ENCODE measurements at places on chromosomes 13 and 19.

GRCh38 chr13:43030548-43030947, 7.2 kb downstream of the DNAJC15 start:
- no peak for DNase-seq

DNA sequence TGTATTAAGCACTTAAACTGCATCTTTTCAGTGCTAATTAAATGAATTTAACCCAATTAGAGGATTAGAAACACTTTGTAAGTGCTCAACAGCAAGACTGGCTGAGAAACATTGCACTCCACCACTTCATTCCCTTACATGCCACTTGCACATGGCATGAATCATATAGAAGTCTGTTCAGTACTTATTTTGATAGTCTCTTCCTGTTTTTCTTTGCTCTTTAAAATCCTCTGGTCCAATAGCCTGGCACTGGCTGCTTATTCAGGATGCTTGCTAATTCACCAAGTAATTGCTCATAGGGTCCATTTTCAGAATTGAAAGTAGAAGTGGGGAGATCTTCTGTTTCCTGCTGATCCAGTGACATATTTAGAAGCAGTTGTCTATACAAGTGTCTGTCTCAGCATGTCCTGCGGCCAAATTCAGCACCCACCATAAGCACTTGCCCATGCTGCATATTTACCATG, 900.1 kb downstream of the PCDH9 start:
- DNase-seq: no peak

DNA sequence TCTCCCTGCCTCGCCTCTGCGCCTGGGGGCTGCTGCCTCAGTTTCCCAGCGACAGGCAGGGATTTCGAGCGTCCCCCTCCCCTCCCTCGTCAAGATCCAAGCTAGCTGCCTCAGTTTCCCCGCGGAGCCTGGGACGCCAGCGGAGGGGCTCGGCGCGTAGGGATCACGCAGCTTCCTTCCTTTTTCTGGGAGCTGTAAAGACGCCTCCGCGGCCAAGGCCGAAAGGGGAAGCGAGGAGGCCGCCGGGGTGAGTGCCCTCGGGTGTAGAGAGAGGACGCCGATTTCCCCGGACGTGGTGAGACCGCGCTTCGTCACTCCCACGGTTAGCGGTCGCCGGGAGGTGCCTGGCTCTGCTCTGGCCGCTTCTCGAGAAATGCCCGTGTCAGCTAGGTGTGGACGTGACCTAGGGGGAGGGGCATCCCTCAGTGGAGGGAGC, 722 bp upstream of the ICAM1 start:
- DNase-seq: peak; percentile 48

DNA sequence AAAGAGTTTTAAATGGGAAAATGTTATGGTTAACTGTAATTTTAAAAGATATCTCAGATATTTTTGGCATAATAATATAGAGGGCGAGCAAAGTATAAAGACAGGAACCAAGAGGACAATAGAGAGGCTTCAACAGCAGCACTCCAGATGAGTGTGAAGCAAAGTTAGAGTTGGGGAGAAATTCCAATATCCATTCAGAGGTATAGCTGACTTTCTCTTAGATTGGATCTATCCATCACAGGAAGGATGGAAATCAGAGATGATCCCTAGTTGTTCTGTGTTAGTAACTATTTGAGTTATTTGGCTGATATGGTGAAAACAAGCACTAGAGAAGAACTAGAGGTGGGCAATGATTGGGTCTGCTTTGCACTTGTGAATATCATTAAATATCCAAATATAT, 786.0 kb upstream of the KLHL1 start:
- DNase-seq: no peak

- DNase-seq: no peak
These were observed 818.7 kb upstream of the PCDH9 start for GRCh38 chr13:68048802-68049359.

DNA sequence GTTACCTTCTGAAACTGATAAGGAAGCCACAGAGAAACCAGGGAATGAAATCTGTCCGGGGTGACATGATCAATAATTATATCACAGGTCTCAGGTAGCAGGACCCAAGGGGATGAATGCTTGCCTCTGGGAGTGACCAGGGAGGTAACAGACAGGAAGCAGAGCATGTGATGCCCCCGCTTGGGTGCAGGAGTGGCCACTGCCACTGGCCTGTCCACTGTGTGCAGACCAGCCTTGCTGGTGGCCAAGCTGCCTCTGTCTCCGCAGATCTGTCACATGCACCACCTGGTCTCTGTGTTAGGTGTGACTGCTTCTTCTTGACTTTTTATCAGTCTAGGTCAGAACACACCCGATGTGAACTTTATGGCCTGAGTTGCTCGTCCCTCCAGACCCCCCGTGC, 71.8 kb downstream of the PEPD start:
- no peak for DNase-seq

DNA sequence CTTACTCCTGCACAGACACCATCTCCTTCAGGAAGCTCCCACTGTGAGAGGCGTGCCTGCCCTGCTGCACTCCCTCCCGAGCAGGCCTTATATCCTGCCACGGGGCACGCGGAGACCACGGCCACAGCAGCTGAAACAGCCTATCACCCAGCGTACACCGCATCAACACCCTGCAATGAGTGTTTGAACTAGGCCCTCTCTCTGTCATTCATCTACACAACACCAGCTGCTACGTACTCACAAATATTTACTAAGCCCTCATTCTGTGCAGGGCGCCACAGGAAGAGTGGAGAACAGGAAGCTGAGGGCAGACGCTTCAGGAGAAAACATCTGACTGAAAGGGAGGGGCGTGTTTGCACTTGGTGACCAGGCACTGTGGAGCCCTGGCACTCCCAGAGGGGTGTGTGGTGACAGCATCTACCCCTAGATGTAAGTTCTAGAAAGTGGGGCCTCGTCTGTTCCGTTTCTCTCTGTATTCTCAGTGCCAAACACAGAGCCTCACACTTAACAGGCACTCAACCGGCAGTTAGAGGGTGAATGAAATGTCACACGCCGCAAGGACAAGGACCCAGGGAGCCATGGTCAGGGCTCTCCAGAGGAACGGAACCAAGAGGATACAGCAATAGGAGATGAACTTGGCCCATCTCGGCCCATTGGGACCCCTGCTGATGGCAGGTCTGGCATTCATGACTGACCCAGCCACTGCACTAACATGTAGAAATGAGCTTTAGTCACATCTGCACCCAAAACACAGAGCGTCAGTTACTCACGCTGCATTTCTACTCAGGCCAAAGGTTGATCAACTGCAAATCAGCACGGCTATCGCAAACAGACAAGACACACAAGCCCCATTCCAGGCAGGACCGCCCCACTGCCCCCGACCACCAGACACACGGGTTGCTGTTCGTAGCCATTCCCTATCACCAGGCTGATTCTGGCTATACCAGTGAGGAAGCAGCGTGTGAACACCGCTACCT, 15.7 kb downstream of the RANBP3 start:
- DNase-seq: peak; percentile 31

GRCh38 chr13:97460004-97460775, 26.2 kb downstream of the RAP2A start:
- no peak for DNase-seq

GRCh38 chr19:53659292-53659691, 27.5 kb downstream of the DPRX start:
- DNase-seq: no peak

- DNase-seq: no peak
These were observed 131.2 kb downstream of the CRYL1 start for GRCh38 chr13:20394506-20394905.

DNA sequence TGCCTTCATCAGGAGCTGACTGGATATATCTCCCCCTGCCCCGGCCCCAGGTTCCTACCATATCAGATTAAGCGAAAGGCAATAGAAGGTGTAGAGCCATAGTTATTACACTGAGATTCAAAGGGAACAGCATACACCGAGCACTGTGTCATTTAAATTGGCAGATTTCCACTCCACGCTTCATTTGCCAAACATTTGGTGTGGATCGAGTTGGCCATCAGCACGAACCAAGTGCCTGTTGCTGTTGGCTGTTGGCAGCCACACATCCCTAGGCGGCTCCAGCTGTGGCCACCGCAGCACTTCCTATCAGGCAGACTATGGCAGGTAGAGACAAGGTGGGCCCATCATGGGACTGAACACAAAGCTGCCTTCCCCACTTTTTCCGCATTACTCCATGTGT, 115.8 kb downstream of the CCNA1 start:
- no peak for DNase-seq
